Activated T-cell treated with anti-CD3 and anti-CD28 coated beads, Interleukin-2, amount 50 U/mL, for 48 hours (primary cell): ENCODE measurements at places on chromosomes 5 and 9.
A peak's percentile ranks its signal among the peaks of the same experiment; 100 is the strongest.

- no peak for DNase-seq
Measured at GRCh38 chr9:134951461-134951860, 33.7 kb upstream of the FCN1 start.

DNA sequence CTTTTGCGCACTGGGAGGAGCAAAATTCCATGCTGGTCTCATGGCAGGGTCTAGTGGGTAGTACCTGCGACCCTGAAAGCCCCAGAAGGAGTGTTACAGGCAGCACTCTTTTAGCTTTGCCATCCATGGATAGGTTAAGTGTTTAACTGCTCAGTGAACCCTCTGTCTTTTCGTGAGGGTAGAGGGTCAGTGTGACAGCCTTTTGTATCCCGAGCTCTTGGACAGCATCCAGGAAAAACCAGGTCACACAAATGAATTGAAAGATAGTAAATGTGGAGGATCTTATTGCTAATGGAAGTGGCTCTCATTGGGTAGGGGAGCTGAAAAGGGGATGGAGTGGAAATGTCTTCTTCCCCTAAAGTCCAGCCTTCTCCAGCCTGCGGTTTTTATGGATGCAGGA lies 57.8 kb upstream of the CCDC112 start:
- DNase-seq = no peak

- DNase-seq = no peak
Measured at GRCh38 chr9:92740009-92740408, 24.6 kb downstream of the BICD2 start.

DNA sequence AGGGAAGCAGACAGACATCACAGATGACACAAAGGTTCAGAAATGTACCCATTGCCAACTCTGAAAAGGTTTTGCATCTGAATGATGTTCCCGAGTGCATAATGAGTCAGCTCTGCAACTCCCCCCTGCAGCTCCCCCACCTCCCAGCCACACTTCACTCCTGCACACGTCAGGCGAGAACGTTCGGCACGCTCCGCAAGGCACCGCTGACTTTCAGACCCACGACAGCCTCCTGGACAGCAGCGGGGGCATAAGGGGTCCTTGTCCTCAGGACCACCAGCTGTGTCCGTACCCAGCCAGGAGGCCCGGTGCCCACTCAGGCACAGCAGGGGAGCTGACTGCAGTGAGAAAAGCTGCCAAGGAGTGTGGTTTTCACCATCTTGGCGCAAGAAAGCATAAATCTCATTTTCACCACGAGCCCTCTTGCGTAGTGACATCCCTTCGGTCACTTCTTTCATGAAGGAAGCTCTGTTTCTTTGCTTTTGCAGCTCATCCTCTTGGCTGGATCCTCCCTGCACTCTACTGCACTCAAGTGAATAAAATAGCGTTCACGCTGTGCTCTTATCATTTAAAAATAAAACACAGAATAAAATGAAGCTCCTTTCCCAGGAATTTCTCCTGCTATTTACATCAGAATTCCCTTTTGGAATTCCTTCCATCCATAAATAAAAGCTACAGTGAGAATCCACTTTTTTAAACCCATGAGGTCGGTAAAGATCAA lies 9.9 kb downstream of the GFPT2 start:
- no peak for DNase-seq

DNA sequence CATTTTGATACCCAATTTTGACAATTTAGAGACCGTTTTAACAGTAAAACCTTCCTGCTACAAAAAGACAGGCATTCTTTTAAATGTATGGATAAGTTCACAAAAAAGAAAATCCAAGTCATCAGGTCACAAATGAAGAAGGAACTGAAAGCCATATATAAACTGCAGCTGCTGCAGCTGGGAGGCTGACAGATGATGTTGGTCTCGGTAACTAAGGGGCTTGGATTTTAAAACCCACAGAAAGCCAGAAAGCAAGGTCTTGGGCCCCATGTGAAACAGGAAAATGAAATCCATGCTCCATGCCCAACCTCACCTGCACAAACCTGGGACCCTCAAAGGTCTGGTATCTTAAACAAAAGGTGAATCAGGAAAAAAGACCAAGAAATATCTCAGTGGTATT lies 15.7 kb upstream of the C5orf34 start:
- no peak for DNase-seq

DNA sequence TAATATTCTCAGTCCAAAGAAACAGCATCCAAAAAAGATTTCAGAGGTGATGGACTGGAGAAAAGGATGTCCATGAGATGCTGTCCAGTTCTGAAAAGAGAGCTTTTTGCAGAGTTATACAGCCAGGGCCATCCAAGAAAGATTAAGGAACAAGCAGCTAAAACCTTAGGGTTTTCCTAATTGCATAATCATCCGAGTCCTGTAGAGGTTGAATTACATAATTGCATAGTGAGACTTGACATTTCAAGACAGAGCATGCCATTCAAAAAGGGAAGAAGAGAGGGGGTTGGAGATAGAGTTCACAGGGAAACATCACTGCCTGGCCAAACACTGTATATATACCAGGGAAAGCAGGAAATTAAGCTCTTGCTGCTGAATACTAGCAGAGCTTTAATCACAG lies 1729.2 kb upstream of the WWC1 start:
- DNase-seq = no peak

- DNase-seq = no peak
Measured at GRCh38 chr9:89993678-89994630, 389.1 kb downstream of the GADD45G start.

DNA sequence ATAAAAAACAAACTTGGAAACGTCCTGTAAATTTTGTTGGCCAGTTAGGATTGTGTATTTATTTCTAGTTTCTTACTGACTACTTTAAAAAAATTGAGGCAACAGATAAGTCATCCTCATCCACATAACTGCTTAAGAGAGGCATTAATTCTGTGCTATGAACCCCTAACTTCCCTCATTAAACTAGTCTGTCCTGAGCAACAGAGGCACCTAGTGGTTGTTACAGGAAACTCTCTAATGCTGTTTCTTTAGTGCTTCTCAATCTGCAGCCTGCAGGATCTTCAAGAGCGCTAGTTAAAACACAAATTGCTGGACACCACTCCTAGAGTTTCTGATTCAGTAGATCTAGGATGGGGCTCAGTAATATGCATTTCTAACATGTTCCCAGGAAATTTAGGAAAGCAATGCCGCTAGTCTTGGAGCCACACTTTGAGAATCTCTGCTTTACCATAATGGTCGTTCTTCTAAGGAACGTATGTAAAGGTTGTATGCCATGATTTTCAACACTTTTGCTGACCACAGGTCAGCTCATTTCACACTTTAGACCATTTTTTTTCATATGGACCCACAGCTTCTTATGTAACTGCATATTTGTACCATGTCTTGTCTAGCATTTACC lies 410.1 kb upstream of the SMARCA2 start:
- no peak for DNase-seq

DNA sequence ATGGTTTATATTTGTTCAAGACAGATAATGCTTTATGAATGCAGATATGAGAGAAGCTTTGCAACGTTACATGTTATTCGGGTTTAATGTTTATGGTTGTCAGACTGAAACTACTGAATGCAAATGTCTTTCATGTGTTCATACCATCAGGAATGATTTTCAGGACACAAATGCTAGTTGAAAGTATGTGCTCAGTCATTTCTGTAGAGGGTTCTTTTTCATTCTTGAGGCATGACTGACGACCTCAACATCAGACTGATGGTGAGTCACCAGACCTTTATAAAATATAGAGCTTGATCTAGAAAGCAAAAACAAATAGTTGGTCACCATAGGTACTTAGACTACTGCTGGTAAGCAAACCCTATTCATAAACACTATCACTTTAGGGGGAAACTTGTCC lies 287.3 kb upstream of the NUDT12 start:
- no peak for DNase-seq

GRCh38 chr5:72920690-72921502 lies 34.9 kb upstream of the FCHO2 start:
- no peak for DNase-seq

DNA sequence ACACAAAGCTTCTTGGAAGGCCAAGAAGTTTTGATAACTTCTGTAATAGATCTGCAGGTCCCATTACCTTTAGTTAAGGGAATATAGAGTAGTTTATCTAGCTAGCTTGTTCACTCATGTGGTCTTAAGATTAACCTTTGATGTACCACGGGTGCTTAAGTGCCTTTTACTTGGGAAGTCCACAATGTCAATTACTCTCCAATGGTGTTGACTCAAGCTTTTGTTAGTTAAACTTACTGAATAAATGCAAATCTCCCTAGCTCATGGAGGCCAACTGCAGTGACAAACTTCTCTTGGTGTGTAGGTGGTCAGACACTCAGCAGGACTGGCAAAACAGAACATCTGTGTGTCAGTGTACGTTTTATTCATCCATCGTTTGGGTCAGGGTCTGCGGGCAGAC lies 501.5 kb downstream of the ELAVL2 start:
- no peak for DNase-seq

- DNase-seq = no peak
Measured at GRCh38 chr5:86557920-86558319, 59.8 kb upstream of the COX7C start.

GRCh38 chr9:32487981-32488380 lies 38.0 kb downstream of the RIGI start:
- no peak for DNase-seq

GRCh38 chr9:117097761-117098160 lies 317.1 kb downstream of the ASTN2 start:
- no peak for DNase-seq

- no peak for DNase-seq
Measured at GRCh38 chr5:87079219-87079618, 188.5 kb upstream of the RASA1 start.

- peak; percentile 38 for DNase-seq
Measured at GRCh38 chr9:19379283-19379682, 753 bp downstream of the RPS6 start.

GRCh38 chr9:33375841-33376321 lies 26.5 kb downstream of the AQP7 start:
- DNase-seq = no peak

- no peak for DNase-seq
Measured at GRCh38 chr5:157533011-157533481, 42.5 kb downstream of the ADAM19 start.

GRCh38 chr9:110148384-110148783 lies 59.6 kb downstream of the C9orf152 start:
- DNase-seq = peak; percentile 72

GRCh38 chr5:136374003-136374402 lies 8.7 kb upstream of the TRPC7 start:
- no peak for DNase-seq

- peak; percentile 28 for DNase-seq
Measured at GRCh38 chr9:98944057-98944733, 488 bp downstream of the COL15A1 start.

DNA sequence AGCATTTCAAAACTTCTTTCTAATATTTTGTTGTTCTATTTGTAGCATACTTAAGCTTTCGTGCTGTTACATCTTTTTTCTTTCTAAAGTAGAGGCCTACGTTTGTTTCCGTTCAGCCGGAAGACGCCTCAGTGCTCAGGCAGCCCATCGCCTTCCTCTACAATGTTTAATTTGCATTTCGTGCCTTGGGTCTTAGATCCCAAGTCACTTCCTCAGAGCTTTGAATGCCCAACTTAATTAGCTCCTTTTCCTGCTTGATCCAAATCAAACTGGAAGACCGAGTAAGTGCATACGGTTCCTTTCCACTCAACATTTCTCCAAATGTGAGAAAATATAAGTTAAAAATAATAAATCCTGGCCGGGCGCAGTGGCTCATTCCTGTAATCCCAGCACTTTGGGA lies 43.2 kb downstream of the MRPL36 start:
- DNase-seq = no peak

DNA sequence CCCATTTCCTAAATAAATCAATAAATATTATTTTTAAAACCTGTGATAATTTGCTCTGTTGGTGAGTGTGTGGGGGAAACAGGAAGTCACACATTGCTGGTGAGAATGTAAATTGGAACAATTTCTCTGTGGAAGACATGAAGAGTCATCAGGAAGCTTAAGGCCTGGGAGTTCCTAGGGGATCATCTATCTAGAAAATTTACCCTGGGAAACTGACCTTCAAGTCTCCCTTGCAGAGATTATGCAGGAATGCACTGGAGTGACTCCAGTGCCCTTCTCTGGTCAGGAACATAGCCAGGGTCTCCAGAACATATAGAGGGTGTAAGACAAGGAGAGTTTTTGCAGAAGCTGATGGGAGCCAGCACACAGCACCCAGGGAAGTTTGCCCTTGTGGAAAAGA lies 13.0 kb upstream of the GCNT1 start:
- no peak for DNase-seq

DNA sequence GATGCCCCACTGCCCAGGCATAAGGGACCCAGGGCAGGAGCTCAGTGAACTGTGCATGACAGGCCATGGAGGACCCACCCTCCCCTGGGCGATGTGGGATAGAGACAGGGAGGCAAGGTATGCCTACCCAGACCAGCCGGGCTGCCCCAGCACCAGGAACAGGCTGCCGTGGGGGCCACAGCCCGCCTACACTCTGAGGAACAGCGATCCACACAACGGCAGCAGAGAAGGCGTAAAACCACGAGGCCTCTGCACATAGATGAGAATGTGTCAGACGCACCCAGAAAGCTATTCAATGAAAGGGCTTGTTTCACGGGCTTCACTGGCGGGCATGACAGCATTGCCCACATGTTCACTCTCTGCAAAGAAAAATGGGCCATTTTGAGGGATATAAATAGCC lies 49.5 kb downstream of the SEMA4D start:
- peak; percentile 65 for DNase-seq

DNA sequence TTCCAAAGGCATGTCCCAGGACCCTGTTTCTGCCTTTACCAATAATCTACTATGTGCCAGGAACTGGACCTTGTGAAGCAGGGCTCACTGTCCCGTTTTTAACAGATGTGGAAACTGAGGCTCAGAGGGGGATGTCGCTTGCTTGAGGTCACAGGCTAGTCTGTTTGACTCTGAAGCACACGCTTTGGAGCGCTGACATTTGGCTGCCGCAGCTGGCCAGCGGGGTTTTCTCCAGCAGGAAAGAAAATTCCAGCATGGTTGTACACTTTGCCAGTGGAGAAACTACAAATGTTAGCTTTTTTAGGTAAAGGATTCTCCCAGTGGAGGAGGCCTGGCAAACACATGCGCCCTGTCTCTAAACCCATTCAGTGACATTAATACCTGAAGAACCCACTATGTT lies 50.5 kb downstream of the SH3PXD2B start:
- no peak for DNase-seq

DNA sequence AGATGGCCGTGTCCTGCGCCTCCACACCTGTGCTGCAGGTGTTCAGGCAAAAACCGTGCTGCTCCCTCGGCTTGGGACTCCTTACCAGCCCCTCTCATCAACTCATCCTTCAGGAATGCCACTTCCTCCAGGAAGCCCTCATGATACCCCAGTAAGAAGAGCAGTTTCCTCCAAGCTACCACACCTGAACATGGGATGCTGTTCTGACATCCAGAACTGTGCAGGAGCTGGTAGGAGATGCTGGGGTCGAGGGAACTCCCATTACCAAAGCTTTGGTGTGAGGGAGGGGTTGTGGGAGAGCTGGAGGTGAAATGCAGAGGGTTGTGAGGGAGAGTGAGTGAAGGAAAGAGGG lies 18.9 kb downstream of the CARD19 start:
- no peak for DNase-seq

DNA sequence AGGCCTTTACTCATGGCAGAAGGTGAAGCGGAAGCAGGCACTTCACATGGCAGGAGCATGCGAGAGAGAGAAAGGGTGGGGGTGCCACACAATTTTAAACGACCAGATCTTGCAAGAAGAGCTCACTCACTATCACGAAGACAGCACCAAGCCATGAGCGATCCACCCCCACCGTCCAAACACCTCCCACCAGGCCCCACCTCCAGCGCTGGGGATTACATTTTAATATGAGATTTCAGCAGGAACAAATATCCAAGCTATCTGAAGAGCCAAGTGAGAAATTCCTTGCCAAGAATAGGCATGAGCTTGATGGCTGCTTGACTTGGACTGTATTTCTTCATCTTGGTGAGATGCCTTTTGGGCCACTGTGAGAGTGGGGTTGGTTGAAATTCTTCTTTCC lies 88.0 kb downstream of the PDZD2 start:
- DNase-seq = no peak
